ENCODE measurements at places on chromosomes 12 and 14.

GRCh38 chr14:82536566-82536965 lies 1002.9 kb upstream of the SEL1L start:
- no peak for DNase-seq

DNA sequence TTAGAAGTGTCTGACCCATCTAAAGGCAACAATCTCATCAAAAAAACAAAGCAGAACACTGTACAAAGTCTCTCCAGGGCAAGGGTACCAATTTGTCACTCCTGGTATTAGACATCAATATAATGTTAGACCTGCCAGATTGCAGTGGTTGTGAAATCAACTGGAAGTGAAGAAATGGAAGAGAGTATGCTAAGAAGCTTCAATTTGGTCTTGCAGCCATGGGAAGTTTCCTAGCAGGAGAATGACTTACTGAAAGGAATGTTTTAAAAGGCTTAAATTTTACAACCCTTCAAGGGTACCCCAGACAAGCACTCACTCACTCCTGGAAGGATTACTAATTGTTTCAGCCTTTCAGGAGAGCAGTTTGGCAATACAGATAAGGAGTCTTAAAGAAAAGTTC lies 18.9 kb downstream of the LLPH start:
- no peak for DNase-seq

DNA sequence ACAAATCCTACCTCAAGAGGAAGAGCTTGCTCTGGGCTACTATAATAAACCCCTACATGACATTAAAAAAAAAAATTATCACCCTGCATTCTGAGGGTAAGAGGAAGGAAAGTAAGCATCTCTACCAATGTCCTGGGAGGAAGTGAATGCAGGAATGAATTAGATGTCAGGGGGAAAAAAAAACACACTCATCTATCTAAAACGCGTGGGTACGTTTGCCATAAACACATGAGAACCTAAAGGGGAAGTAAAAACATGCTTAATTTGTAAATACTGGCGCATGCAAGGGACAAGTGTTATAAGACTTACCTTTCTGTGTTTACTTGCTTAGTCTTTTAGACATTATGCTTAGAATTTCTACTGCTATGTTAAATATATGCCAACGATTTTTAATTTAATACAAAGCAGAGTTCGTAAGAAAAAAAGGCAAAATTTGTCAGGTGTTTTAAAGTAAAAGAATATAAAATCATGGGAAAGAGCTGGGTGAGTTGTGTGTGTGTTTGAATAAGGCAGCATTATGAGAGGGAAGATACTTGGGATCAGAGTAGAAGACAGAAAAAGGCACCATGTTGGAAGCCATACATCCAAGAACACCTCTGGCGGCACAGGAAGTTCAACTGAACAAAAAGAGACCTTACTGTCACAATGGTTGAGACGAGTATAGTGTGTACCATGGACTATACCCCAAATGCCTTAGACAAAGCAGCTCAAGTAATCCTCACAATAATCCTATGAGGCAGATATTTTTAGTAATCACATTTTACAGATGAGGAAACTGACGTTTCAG lies 1.5 kb downstream of the TMED8 start:
- no peak for DNase-seq

DNA sequence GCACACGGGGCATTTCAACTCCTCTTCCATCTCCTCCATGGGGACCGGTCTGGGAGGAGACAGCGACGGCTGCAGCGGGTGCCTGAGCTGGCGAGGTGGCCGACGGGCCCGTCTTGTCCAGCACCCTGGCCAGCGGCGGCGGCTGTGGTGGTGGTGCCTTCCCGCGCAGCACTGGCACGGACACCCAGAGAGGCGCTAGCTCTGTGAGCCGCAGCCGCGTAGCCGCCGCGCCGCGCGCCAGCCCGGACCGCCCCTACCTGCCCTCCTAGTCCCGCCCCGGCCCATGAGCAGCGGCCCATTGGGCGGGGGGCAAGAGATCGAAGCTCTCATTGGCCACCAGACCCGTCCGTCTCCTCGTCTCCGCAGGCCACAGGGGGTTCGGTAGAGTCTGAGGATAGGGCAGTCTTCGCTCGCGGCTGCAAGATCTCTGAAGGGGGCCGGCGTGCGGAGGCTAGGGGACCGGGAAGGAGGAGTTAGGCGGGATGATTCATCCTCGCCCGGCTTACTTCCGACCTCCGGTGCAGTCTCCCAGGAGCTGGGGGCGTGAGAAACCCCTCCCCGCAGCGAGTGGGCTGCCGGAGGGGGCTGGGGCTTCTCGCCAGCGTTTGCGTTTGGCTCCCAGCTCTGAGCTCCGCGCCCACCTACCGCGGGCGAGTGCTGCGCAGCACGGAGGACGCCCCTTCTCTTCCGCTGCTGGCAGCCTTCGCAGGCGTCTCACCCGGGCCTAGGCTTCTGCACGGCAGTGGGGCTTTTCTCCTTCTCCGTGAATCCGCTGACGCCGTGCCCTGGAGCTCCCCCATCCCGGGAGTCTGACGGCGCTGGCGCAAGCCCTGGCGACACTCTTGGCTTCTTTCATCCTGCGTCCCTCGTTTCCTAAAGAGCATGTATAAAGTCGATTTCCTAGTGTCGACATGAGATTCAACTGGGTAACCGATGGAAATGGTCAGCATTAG lies at the start of gene TRIM9:
Gene TRIM9 (minus strand): TSS at position 205 of the 953 bp plus-strand sequence. CDS start 166 bp downstream, at position 39.
- peak; percentile 97 for DNase-seq

- no peak for DNase-seq
These were observed 4.1 kb upstream of the DAZAP2 start for GRCh38 chr12:51234530-51234929.

DNA sequence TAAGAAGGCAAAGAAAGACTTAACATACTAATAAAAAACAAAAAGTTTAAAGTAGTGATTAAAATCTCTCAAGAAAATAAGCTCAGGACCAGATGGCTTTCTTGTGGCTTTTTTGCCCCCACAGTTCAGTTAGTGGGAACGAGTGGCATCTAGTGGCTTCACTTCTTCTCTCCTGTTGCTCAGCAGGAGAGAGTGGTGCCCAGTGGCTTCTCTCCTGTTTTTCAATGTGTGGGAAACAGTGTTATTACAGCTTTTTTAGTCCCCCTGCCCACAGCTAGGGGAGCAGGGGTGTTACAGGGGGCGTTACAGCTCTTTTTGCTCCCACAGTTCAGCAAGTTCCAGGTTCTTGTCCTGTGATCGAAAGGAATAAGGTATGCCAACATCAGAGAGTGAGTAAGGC lies 135.2 kb downstream of the RERGL start:
- no peak for DNase-seq
